ENCODE measurements at places on chromosomes 13 and 19.

GRCh38 chr13:69820180-69820579 lies 287.4 kb upstream of the ATXN8OS start:
- no peak for DNase-seq

- no peak for DNase-seq
Observed at GRCh38 chr13:108213946-108214345, 1.4 kb downstream of the LIG4 start.

DNA sequence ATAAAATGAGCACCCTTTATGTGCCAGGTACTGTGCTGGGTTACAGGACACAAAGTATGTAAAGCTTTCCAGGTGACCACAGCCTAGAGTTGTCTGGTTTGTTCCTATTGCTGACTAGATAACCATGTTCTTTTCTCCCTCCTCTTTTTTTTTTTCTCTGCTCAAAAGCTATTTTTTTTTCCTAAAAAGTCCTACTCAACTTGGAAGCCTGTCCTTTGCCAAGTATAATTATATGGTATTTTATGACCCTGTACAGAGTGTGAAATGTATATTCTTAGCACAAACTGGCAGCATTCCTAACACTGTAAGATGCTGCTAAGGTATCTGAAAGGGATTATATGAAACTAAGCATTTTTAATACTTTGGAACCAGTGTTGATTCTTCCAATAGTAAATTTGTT lies 171.0 kb downstream of the GPC6 start:
- DNase-seq = no peak

GRCh38 chr13:95494082-95494681 lies 58.3 kb upstream of the CLDN10 start:
- peak; percentile 65 for DNase-seq

DNA sequence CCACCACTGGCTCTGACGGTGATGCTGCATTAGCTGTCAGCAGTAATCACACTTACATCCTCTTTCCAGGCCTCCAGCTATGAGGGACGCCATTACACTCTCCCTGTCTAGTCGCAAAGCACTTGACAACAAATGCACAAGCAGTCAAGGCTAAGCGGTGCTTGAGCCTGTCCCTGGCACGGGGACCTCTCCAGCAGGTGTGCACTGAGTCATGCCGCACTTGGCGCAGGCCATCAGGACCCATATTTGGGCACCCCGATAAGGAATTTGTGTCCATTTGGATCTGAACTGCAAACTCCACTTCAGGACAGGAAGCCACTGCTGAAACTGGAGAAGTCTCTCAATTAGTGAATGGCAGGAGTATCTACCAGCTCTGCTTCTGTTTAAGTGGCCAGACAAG lies 301.9 kb upstream of the OBI1 start:
- DNase-seq = no peak

- no peak for DNase-seq
Observed at GRCh38 chr13:42394361-42394708, 122.4 kb downstream of the AKAP11 start.

- no peak for DNase-seq
Observed at GRCh38 chr19:55285229-55285890, 1.6 kb downstream of the BRSK1 start.

DNA sequence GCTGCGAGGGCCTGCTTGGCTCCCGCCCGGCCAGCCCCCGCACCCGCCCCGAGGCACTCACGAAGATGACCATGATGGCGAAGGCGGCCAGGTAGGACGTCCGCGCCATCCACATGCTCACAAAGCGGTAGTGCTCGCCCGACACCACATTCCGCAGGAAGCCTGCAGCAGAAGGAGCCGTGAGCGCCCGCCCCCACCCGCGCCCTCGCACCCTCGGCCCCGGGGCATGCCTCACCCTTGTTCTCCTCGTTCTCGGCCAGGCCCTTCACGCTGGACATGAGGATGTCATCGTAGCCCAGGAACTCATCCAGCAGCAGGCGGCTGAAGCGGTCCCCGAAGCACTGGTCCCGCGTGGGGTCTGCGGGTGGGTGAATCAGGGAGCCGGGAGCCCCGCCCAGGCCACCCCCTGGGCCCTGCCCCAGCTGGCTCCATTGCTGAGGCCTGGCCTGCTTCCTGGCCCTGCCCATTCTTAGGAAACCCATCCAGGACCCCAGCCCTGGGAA lies 9.0 kb downstream of the TMEM259 start:
- no peak for DNase-seq

DNA sequence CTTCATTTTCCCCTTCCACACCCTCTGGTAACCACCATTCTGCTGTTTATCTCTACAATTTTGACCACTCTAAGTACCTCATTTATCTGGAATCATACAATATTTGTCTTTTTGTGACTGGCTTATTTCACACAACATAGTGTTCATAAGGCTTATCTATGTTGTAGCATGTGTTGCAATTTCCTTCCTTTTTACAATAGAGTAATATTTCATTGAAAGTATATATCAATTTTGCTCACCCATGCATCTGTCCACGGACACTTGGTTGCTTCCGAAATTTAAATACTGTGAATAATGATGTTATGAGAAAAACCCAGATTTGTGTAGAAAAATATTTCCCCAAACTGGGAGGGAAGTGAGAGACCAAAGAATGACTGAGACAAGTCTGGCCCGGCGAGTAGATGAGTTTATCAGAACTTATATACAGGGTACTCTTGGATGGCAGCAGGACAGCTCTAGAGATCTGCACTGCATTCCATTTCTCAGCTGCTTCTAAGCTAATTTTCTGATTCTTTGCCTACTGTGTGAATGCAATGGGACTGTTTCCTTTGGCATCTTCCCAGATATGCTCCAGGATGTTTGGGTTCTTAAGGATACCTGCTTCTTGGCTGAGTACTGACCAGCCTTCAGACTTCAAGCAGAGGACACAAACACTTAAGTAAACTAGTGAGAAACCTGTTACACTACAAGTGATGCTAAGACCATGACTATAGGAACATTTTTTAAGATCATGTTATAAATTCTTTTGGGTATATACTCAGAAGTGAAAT lies 834.0 kb upstream of the PCDH9 start:
- DNase-seq = no peak

- no peak for DNase-seq
Observed at GRCh38 chr13:49219647-49220035, 497 bp upstream of the MLNR start.

DNA sequence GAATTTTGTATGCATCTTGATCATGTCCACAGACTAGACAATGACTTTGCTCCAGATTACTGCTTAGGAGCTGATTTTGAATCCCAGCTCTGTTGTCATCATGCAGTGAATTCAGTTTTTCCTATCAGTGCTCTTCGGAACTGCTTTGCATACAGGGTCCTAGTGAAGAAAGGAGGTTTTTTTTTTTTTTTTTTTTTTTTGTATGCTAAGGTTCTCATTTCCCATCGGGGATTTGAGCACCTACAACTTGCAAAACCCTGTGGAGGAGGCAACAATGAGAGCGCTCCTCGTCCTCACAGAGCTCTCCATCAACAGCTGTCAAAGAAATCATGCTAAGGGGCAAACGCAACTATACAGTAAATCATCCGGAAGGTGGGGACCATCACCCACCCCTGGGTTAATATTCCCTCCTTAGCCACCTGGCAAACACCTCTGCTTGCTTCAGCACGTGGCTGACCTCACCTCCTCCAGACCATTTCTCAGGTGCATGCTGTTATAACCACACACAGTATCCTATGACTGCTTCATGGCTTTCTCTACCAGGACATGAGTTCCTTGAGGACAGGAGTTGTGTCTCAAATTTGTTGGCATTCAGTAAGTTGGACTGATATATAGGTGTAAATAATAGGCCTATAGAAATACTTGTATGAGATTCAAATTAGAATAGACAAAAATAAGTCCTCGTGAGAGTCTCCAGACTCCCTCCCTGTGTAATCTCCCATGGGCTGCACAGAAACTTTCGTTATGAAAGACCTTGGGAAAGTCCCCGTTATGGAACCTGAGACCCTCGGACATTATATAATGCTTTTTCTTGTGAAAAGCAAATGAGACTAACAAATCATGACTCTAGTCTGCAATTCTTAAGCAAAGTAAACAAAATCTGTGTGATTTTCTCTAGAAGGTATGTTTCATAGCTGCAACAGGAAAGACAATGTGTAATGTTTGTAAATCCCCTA lies 113.8 kb downstream of the KATNAL1 start:
- no peak for DNase-seq

- peak; percentile 72 for DNase-seq
Observed at GRCh38 chr19:8334458-8335342, 8.4 kb downstream of the KANK3 start.

- no peak for DNase-seq
Observed at GRCh38 chr19:45217193-45217956, 27.8 kb downstream of the EXOC3L2 start.

GRCh38 chr13:102935896-102936321 lies 90.1 kb downstream of the ERCC5 start:
- DNase-seq = no peak

All from fibroblast of villous mesenchyme (primary cell).